Fibroblast of skin of left quadriceps (primary cell): ENCODE measurements at places on chromosomes 13 and 19.
A peak's percentile ranks its signal among the peaks of the same experiment; 100 is the strongest.

DNA sequence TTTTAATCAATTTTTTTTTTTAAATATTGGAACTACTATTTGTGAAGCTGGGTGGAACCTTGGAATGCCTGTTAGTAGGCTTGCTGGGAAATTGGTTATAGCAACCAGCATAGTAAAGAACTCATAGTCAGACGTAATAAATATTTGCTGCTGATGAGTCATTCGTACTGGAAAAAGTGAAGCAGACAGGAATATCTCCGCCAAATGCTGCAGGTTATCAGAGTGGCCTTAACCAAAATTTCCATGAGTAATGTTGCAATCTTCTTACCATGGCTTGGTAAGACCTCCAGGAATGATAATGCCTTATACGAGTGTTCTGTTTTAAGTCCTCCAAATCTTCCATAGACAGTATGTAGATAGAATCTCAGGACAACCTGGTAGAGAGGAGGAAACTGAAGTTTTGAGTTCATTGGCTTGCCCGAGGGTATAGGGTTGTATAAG lies 34.2 kb downstream of the MBNL2 start:
- DNase-seq, result peak; percentile 83

DNA sequence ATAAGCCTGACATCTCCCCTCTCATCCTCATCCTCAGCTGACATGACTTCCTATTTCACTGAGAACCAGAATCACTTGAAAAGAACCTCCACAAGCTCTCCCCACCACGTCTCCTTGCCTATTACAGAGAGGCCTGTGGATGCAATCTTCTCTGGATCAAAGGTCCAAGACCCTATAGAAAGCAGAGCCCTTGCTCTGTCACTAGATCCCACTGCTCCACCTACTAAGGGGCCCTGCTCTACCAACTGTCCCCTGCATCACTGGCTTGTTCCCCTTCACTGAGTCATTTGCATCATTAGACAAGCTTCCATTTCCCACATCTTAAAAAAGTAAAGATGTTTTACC lies 40.8 kb downstream of the RCBTB2 start:
- DNase-seq, result no peak

DNA sequence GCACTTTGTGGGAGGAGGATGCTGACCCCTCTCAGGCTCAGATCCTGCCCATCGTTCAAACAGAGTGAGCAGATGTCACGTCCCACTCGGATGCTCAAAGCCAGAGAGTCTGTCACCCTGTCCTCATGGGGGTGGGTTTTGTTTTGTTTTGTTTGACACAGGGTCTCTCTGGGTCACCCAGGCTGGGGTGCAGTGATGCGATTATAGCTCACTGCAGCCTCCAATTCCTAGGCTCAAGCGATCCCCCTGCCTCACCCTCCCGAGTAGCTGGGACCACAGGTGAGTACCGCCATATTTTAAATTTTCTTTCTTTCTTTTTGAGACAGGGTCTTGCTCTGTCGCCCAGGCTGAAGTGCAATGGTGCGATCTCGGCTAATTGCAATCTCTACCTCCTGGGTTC lies 4.0 kb downstream of the ADGRE2 start:
- DNase-seq, result no peak

GRCh38 chr19:38734426-38735256 lies 9.6 kb downstream of the CAPN12 start:
- no peak for DNase-seq

DNA sequence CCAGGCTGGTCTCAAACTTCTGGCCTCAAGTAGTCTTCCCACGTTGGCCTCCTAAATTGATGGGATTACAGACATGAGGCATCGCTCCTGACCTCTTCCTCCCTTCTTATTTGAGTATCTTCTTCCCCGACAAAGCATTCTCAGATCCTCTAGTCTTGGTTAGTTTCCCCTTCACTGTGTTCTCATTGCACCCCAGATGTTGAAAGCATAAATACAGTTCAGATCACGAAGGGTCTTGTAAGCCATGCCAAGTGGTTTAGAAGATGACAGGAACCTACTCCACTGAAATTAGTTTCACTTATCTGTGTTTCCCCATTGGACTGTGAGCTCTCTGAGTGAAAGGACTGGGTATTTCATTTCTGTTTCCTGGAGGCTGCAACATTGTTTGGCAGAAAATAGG lies 100.7 kb downstream of the DGKH start:
- DNase-seq, result no peak

DNA sequence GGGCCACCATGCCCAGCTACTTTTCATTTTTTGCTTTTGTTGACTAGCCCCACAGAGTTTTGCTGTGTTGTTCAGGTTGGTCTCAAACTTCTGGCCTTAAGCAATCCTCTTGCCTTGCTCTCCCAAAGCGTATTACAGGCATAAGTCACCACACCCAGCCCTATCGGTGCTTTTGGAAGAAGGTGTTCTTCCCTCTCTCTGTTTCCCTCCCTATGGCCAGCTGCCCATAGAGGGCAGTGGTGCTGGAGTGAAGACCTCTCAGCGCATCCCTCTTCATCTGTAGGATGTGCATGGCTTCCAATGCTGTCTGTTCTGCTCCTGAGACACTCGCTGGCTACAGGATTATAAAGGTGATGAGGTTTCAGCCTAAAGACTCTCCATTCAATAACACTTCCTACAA lies 1.3 kb upstream of the CD22 start:
- DNase-seq, result no peak

DNA sequence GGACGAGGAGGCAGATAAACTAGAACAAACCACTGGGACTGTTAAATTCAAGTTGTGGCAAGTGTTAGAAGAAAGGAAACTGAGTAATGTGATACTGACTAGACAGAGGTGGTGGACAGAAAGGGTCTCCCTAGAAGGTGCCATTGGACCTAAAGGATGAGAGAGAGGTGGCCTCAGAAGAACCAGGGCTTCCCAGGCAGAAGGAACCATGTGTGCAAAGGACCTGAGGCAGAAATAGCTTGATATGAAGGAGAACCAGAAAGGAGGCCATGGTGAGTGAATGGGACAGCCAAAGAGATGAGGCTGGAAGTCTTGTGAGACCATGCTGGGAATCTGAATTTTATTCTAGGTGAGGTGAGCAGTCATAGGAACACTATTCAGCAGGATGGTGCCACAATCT lies 2.8 kb upstream of the SYDE1 start:
- no peak for DNase-seq

DNA sequence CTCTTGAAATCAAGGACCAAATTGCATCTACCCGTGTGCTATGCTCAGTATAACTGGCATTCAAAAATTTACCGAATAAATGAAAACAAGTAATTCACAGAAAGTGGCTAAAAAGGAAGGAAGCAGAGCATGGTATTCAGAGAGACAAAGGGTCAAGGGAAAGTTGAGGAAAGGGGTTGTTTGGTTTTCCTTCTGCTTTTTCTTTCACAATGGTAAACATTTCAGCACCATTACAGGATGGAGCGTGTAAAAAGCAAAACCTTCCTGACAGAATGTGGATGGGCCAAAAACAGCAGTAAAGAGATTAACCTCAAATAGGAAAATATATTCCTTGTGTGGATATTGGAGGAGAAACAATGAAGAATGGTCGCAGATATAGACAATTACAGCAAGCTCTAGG lies 14.8 kb downstream of the DIAPH3 start:
- no peak for DNase-seq

GRCh38 chr19:11848594-11849469 lies at the start of gene ZNF439:
Gene ZNF439, plus strand, starts transcription at chr19:11848726. Its CDS starts 142 bp downstream, at chr19:11848868.
- peak; percentile 48 for DNase-seq

GRCh38 chr19:51594774-51595109 lies 23.7 kb downstream of the ZNF175 start:
- DNase-seq, result no peak

GRCh38 chr13:31962731-31963370 lies 68.7 kb upstream of the FRY start:
- no peak for DNase-seq

- no peak for DNase-seq
These were observed 14.3 kb downstream of the MAU2 start for GRCh38 chr19:19334989-19335344.

- no peak for DNase-seq
These were observed 728 bp upstream of the DENND1C start for GRCh38 chr19:6482343-6482686.

- DNase-seq, result no peak
These were observed 39.1 kb upstream of the EEF1AKMT1 start for GRCh38 chr13:20812890-20813289.
